ENCODE measurements at places on chromosomes 4 and X. TPM values are rescaled to one million over a fixed set of nuclear protein-coding genes. Genes with fewer than 3 reads are reported as not detected.

GRCh38 chr4:174490451-174490961, 31.8 kb downstream of the HPGD start:
- no peak for DNase-seq

DNA sequence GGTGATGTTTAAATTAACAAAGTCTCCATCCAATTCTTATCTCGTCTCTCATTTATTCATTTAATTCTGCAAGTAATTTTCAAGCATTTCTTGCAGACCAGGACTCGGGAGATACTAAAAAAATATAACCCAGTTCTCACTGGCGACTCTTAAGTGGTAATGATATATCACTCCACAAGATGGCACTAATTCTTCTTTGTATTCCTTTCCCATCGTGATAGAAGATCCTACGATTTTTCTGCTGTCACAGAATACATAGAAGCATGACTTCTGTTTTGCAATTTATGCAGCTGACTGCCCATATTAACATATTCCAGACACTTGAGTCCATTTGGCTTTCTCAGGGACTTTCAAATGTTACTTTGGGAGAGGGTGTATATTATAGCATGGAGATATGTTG, 64.0 kb upstream of the FGF13 start:
- DNase-seq, result no peak

DNA sequence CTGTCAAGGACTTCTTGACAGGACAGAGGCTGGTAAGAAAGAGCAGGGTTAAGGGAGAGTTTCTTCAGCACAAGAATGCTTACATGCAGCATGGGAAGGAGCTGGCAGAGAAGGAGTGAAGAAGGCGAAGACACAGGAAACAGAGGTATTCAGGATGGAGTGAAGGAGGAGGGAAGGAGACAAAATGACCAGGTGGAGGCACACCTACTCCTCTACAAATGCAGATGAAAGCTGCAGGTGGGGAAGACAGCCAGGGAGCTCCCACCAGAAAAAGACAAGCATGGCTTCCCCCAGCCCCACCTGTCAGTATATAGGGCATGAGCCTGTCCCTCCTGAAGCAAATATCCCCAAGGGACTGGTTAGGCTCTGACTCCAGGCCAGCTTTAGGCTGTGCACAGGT, 29.6 kb upstream of the NKRF start:
- DNase-seq, result no peak

DNA sequence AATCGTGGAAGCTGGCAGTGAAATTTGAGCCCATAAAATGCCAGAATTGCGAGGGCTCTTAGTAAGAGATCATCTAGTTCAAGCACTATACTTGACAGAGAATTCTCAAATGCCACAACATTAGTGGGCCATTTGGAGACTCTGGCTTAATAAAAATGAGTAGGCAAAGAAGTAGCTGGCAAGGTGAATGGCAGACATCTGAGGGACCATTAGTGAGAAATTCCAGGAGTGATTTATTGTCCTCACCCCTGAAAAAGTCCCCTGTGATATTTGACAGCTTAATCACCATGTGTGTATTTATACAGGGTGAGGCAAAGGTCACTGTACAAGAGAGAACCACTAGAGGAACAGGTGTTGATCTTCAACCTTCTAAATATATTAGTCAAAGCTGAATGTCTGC, 207.5 kb downstream of the CHRDL1 start:
- no peak for DNase-seq

DNA sequence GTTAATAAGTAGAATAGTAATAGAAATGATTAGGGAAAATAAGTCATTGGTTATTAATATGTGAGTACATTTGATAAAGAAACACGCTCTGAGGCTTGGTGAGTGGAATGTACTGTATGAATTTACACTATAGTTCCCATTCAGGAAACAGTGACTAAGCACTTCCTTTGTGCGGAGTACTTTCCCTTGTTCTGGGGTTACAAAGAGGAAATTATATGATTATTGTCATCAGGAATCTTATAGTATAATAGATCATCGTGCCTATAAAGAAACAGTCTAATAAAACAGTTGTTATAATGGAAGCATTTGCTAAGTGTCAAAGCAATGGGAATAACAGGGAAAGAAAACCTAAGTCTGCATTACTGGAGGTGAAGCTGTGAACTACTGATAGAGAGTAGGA, 138.0 kb downstream of the RPA4 start:
- no peak for DNase-seq

DNA sequence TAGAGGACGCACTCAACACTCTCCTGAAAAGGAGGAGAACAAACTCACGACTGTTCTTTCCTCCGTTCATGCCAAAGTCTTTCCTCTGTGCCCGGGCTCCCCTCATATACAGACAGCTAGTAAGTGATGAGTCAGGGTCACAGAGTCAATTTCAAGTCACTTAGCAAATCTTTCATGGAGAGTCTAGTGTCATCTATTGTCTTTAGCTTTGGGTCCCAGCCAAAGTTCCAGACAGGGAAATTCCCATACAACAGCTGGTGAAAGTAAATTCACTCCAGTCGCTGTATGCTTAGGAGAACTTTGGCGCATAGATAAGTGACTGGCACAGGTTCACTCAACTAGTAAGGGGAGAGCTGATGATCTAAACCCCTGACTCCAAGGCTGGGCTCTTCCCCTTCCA, 226.5 kb downstream of the MID1 start:
- no peak for DNase-seq

Gene CYLC1
- total RNA-seq, result not detected

- DNase-seq, result peak; percentile 5
Measured at GRCh38 chrX:110321670-110322069, 3.8 kb upstream of the AMMECR1 start.
